Mesothelial cell of epicardium (in vitro differentiated cells): ENCODE measurements at places on chromosomes 5 and 9. TPM values are rescaled to one million over a fixed set of nuclear protein-coding genes. Genes with fewer than 3 reads are reported as not detected.

SLC25A48 gene
- 0.93 to 1.5 TPM (median 1.2 TPM) in 3 replicates for total RNA-seq

DNA sequence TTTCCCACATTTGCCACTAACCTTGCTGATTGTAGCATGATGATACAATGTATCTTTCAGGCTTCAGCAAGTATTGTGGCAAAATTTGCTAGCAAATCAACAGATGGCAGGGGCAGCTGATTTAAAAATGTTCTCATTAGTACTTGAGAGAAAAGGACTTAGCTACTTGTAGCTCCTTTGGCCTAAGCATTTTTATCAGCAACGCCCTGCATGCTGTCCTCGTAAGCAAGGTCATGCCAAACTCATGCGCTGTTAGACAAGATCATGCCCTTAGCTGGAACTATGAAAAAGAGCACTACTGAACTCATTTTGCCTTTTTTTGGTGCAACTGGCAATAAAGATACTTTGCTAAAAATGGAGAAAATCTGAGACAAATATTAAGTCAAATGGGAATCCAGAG lies 197.1 kb downstream of the ICE1 start:
- H3K36me3 ChIP-seq, result peaks cover 15% of the 10 kb centered on the region
- no peak overlapping the region for H3K4me3 ChIP-seq
- peaks cover 36% of the 10 kb centered on the region for H3K4me1 ChIP-seq
- H3K27ac ChIP-seq, result no peak overlapping the region
- no peak for DNase-seq
- H3K27me3 ChIP-seq, result no peaks in the 10 kb centered on the region

CTSL gene
- 85.9 to 90.5 TPM (median 86.2 TPM) in 3 replicates for total RNA-seq

GRCh38 chr9:92543972-92544371 lies 8.2 kb upstream of the ECM2 start:
- H3K4me3 ChIP-seq, result no peak overlapping the region
- no peaks in the 10 kb centered on the region for H3K27me3 ChIP-seq
- peaks cover 5% of the 10 kb centered on the region for H3K36me3 ChIP-seq
- H3K4me1 ChIP-seq, result no peaks in the 10 kb centered on the region
